ENCODE measurements at places on chromosomes 7 and 10.

- no peak for DNase-seq
Observed at GRCh38 chr10:77245953-77246352, 391.7 kb downstream of the KCNMA1 start.

DNA sequence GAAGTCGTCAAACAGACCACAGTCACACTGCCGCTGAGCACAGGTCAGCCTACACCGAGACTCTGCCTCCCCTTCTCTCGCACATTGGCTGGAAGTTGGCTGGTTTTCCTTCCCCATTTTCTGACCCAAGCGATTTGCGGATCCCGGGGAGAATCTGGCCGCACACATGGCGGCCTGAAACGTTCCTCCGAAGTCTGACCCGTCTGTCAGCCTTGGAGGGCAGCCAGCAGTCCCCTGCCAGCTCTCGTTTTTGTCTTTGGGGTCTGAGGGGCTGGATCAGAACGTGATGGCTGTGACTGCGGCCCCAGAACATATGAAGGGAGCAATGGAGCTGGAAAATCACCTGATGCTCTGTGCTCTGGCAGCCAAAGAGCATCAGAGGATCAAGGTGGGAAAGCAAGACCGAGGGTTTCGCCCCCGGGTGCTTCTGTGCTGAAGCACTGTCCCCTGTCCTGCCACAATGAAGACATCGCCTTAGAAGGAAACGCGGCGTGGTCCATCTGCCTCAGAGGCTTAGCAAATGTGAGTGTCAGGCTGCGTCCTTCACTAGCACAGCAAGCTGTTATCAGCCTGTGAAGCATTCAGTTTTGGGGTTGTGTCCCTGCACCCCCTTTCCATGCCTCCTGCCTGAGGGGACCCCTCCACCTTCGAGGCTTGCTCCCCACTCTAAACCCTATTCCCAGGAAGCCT lies 119.3 kb upstream of the SHH start:
- no peak for DNase-seq

DNA sequence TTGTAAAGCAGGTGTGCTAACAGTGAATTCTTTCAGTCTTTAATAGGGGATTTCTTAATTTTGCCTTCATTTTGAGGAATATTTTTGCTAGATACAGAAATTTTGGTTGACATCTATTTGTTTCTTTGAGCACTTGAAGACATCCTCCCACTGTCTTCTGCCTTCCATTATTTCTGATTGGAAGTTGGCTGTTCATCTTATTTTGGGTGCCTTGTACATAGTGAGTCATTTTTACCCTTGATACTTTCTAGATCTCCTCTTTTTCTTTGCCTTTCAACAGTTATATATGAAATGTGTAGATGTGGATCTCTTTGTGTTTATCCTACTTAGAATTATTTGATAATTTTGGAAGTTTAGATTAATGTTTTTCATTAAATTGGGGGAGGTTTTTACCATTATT lies 631.0 kb downstream of the AUTS2 start:
- no peak for DNase-seq

DNA sequence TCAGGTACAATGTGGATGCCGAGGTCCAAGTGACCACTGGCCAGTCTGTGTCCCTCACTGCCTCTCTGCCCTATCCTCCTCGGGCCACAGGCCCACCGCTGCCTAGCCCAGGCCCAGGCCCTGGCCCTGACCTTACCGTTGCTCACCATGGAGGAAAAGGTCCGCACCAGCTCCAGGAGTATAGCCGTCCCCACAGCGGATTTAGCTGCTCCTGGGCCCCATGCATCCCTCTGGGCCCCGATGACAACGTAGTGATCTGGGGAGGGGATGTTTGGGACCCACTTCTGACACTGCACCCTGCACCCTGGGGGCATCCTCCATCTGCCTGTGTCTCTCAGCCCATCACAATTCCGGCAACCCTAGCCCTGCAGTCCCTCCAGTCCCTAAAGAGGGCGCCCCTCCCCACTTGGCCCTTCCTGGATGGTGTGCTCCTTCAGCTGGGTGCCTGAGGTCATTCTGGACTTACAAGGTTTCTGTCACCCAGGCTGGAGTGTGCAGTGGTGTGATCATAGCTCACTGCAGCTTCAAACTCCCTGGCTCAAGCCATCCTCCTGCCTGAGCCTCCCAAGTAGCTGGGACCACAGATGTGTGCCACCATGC lies 12.1 kb downstream of the TFR2 start:
- no peak for DNase-seq

DNA sequence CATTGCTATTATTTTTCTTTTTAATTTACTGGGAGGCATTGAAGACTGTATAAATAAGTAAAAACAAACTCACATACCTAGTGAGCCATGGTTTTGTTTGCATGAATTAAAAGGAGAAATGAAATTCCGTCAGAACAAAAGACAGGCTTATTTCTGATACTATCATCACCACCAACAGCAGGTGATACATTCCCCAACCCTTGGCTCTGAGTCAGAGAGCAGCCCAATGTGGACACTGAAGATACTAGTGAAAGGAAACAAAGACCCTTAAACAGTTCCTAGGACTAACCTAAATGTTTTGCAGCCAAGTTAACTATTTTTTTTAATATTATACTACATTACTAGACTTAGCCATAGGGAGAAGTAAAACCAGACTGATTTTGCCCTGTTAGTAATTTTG lies 31.6 kb downstream of the CHRM2 start:
- DNase-seq: no peak

All from stimulated activated naive CD4-positive, alpha-beta T cell (primary cell).